ENCODE measurements at places on chromosomes 7 and 10. TPM values are rescaled to one million over a fixed set of nuclear protein-coding genes. Genes with fewer than 3 reads are reported as not detected.

NUTM2E gene
- total RNA-seq, result 0.86 TPM

CCDC146 gene
- total RNA-seq, result 15.3 TPM

GDF2 gene
- total RNA-seq, result not detected

UTF1 gene
- not detected for total RNA-seq

RNF32 gene
- 2.6 TPM for total RNA-seq

ACTR3C gene
- 8.7 TPM for total RNA-seq

GRCh38 chr7:42940985-42941847 is 9.0 kb downstream of the MRPL32 start:
- DNase-seq, result peak; percentile 82

DNA sequence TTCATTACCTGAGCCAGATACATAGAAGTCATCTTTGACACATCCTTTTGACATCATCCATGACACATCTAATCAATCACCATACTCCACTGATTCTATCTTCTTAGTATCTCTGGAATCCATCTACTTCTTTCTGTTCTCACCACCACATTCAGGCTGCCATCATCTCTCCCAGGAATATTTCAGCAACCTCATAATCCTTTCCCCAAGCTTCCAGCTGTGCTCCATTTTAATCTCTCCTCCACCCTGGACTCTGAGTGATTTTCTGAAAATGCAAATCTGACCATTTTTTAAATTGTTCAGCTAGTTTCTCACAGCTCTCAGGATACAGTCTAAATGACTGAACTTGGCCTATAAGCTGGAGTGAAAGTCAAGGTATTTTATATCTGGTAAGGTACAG is 2.5 kb upstream of the BTRC start:
- no peak for DNase-seq

GRCh38 chr10:132058111-132058745 is 7.5 kb upstream of the JAKMIP3 start:
- no peak for DNase-seq

GRCh38 chr10:70981171-70981836 is 92.9 kb upstream of the PCBD1 start:
- no peak for DNase-seq

- no peak for DNase-seq
Observed at GRCh38 chr10:88070080-88070880, 206.9 kb downstream of the PTEN start.

- no peak for DNase-seq
Observed at GRCh38 chr10:99698504-99699080, 33.3 kb downstream of the COX15 start.

DNA sequence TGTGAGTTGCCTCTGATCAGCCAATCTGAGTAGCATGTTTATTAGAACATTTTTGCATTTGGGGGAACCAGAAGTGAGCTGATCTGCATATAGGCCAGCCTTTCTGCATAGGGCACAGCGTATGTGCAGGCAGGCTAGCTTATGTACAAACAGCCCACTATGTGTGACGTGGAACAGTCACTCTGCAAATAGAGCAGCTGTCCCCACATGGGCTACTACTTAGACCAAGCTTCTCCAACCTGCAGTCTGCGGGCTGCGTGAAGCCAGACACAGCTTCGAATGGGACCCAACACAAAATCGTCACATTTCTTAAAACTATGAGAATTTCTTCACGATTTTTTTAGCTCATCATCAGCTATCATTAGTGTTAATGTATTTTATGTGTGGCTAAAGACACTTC is 134.1 kb upstream of the FAM20C start:
- DNase-seq, result peak; percentile 44

DNA sequence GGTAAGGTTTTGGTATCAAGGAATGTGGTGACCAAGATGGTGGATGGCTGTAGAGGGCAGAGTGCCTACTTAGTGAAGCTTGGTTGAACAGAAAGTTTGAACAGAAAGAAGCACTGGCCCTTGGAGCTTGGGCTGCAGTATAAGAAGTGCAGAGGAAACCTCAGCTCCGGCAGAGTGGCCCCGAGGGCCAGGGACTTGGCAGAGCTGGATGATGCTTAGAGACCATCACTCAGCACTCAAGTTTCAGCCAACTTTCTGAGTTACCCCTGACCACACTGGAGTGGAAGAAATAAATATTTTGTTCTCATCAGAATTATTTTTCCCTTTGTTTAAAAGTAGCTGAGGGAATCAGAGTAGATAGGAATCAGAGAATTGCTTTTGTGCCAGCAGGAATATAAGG is 336.7 kb downstream of the C7orf25 start:
- DNase-seq, result no peak

DNA sequence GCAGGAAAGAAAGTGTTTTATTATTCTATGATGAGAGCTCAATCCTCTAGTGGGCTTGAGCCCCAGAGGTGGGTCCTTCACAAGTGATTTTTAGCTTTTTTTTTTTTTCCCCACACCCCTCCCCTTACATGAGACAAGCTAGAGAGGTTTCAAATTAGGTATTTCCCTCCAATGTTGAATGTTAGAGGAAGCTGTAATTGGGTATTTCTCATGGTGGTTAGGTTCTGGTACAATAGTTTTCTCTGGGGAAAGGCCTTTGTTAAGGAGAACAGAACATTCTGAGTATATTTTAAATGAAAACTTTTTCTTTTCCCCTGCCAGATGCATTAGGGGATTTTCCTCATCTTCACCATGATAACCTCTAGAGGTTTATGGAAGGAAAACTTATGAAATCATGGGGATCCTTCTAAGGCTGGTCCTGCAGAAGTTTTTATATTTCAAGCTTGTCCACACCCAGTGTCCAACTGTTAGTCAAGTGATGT is 1039.7 kb downstream of the NRG3 start:
- no peak for DNase-seq

GRCh38 chr10:6912021-6912420 is 331.9 kb upstream of the PRKCQ start:
- DNase-seq, result no peak

DNA sequence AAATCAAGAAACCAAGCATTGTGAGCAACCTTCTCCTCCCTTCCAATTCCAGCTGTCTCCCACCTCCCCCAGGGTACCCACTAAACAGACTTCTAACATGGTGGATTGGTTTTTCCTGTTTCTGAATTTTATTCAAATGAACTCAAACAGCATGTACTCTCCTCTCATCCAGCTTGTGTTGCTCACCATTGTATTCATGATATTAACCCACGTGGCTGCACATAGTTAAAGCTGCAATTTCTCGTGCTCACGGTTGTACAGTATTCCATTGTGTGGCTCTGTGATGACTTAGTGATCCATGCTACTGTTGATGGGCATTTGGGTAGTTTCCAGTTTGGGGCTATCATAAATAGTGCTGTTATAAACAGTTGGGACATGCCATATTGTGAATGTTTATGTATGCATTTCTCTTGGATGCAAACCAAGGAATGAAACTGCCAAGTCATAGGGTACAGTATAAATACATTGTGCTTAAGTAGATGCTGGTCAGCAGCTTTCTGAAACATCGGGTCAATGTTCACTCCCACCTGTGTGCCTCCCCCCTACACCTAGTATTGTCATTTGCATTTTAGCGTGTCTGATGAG is 124.3 kb downstream of the CACNB2 start:
- DNase-seq, result no peak

DNA sequence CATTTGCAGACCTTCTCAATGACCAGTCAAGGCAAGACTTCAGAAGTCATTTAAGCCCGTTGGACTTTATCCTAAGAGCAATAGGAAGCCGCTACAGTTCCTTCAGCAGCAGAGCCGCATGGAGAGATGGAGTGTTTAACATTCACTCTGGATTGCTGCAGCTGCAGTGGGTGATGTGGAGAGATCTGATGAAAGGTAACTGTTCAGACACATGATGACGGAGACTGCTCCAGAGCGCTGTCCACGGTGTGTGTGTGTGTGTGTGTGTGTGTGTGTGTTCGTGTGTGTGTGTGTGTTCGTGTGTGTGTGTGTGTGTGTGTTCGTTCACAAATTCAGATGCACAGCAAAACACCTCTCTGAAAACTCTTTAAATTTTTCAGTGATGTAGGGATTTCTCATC is 37.0 kb downstream of the SEC61G start:
- no peak for DNase-seq

- peak; percentile 68 for DNase-seq
Observed at GRCh38 chr7:151632750-151633515, 113.2 kb upstream of the RHEB start.

- no peak for DNase-seq
Observed at GRCh38 chr7:111492234-111492633, 70.1 kb downstream of the IMMP2L start.

GRCh38 chr10:10605551-10606081 is 412.1 kb upstream of the CELF2 start:
- DNase-seq, result no peak

DNA sequence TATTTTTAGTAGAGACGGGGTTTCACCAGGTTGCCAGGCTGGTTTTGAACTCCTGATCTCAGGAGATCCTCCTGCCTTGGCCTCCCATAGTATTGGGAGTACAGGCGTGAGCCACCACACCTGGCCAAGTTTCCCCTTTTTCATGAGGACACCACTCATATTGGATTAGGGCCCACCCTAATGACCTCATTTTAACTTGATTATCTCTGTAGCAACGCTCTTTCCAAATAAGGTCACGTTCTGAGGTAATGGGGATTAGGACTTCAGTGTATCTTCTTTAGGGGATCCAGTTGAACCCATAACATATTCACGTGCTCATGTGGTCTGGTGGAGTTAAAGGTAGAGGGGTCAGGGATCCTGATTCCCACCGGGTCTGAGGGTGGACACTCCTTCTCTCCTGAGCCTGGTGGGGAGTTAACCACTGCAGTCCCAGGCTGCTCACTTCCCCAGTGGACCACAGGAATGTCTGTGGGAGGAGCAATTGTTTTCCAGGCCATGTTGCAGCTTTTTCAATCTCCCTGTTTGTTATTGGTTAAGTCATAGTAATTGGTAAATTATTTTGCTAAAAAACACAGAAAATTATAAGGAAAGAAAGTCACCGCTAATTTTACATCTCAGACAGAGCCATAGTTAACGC is 130.5 kb downstream of the GRK5 start:
- no peak for DNase-seq
